Activated CD4-positive, alpha-beta T cell treated with anti-CD3 and anti-CD28 coated beads for 36 hours (primary cell): ENCODE measurements at places on chromosomes 16 and 17. TPM values are rescaled to one million over a fixed set of nuclear protein-coding genes. Genes with fewer than 3 reads are reported as not detected.

DNA sequence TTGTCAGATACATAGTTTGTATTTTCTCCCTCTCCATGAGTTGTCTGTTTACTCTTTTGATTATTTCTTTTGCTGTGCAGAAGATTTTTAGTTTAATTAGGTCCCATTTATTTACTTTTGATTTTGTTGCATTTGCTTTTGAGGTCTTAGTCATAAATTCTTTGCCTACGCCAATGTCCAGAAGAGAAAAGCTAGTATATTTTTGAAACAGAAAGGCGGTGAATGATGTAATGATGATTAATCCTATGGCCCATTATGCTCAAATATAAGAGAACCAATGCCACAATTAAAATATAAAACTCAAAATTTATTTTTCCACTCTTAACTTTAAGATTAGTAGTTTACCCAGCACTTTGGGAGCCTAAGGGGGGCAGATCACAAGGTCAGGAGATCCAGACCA is 59.8 kb upstream of the SMIM36 start:
- DNase-seq = no peak

- DNase-seq = no peak
These were observed 27.8 kb upstream of the HEATR6 start for GRCh38 chr17:60106340-60107059.

DNA sequence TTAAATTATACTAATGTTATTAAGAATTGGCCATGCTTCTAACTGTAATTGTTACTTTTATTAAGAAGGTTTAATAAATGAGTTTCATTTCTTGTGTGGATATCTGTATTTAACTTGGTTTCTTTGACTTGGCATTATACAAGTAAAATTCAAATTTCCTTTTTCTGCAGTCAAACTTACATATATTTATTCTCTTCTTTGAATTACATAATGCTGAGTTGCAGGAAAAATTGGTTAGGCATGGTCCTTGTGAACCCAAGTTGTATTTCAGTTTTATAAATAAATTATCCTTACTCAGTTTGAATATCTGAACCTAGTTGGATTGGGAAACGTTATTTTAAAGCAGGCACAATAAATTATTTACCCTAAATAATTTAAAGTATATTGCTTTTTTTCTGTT is 54.8 kb downstream of the NLK start:
- DNase-seq = no peak

DNA sequence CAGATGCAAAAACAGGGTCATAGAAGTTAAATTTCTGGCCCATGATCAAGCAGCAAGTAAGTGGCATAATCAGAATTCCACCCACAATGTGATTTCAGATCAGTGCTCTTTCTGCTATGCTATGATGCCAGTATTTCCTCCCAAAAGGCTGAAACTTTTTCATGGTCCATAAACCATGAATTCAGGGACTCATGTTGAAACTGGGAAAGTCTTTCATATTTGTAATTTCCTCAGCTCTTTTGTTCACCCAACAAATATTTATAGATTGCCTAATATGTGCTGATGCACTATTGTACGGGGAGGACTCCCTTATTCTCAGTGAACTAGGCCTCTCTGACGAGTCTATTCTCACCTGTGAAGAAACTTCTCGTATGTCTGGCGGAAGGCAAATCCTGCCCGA is 156.3 kb downstream of the MYO1D start:
- DNase-seq = no peak

DNA sequence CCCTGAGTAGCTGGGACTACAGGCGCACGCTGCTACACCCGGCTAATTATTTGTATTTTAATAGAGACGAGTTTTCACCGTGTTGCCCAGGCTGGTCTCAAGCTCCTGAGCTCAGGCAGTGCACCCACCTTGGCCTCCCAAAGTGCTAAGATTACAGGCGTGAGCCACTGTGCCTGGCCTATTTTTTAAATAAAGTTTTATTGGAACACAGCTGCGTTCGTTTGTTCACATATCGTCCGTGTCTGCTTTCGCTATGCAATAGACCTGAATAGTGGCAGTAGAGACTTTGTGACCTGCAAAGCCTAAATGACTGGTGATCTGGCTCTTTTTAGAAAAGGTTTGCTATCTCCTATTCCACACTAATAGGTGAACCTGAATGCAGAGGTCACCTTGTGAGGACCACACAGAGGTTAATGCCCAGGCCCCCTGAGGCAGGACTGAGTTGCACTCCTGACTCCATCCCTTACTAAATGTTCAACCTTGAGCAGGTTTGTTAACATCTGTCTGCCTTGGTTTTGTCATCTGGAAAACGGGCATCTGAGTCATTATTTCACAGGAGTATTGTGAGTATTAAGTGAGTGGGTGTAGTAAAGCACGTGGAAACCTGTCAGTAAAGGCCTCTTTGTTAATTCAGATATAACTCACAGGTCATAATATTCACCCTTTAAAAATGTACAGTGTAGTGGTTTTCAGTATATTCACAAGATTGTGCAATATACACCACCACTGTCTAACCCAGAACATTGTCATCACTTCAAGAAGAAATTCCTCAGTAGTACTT is 157.5 kb upstream of the CACNG5 start:
- peak; percentile 18 for DNase-seq

- DNase-seq = no peak
These were observed 833.6 kb upstream of the SOX9 start for GRCh38 chr17:71287071-71287823.

Gene KRT16
- total RNA-seq = not detected

Gene CCL3
- 287 TPM for total RNA-seq

Gene IGFALS
- total RNA-seq = not detected

Gene KCNJ2
- total RNA-seq = not detected

Gene WFIKKN2
- not detected for total RNA-seq
